T-helper 22 cell (primary cell): ENCODE measurements at places on chromosomes 13 and 19.

DNA sequence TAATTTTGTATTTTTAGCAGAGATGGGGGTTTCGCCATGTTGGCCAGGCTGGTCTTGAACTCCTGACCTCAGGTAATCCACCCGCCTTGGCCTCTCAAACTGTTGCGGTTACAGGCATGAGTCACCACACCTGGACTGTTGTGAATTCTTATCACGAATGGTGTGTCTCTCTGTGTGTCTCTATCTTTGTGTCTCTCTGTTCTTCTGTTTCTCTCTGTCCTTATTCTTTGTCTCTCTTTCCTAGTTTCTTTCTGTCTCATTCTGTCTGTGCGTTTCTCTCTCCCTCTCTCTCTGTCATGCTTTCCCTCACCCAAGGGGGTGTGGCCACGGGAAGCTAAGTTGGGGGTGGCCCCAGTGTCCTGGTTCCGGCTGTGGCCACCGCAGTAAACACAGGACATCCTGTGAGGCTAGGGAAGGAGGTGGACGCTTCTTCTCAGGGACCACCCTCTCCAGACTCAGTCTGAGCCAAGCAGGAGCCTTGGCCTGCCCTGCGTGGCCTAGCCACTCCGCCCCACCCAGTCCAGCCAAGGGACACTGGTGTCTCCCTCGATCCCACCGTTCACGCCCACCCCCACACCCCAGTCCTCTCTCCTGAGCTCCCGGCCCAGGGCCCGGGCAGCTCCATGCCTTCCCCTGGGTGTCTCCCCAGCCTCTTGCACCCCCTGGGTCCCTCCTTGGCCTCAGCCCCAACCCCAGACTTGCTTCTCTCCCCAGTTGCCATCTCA, 3.9 kb upstream of the PRX start:
- no peak for DNase-seq

DNA sequence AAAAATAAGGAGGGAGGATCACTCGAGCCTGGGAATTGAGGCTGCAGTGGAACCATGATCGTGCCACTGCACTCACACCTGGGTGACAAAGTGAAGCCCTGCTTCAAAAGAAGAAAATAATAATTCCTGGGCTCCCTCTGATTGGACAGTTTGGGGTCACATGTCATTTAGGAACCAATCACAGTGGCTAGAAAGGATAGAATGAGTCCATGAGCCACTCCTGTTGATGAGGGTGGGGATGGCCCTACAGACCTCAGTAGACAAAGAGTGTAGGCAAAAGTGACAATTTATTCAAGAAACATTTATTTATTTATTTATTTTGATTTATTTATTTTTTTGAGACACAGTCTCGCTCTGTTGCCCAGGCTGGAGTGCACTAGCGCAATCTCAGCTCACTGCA, 26.8 kb upstream of the ADGRE5 start:
- DNase-seq: no peak

- DNase-seq: no peak
Measured at GRCh38 chr13:37047032-37047431, 12.5 kb downstream of the SUPT20H start.

DNA sequence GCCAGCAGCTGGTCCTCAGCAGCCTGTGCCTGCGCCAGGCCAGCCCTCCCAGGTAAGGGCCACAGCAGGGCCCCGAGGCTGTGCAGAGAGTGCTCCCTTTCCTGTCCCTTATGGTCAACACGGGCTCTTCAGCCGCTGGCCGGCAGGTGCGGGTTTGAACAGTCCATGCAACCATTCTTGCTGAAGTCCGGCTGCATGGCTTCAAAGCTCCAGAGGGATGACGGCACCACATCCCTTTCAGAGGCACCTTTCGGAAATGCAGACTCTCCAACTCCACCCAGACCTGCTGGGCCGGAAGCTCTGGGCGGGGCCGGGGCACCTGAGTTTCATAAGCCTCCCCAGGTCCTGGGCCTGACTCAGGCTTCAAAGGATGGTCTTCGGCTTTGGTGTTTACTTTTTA, 81.3 kb downstream of the SPACA7 start:
- DNase-seq: no peak

- DNase-seq: no peak
Measured at GRCh38 chr13:66040506-66040905, 1189.6 kb downstream of the PCDH9 start.

GRCh38 chr19:3357271-3357991, 9.0 kb upstream of the NFIC start:
- no peak for DNase-seq

- no peak for DNase-seq
Measured at GRCh38 chr13:73835138-73835721, 299.0 kb downstream of the KLF12 start.

DNA sequence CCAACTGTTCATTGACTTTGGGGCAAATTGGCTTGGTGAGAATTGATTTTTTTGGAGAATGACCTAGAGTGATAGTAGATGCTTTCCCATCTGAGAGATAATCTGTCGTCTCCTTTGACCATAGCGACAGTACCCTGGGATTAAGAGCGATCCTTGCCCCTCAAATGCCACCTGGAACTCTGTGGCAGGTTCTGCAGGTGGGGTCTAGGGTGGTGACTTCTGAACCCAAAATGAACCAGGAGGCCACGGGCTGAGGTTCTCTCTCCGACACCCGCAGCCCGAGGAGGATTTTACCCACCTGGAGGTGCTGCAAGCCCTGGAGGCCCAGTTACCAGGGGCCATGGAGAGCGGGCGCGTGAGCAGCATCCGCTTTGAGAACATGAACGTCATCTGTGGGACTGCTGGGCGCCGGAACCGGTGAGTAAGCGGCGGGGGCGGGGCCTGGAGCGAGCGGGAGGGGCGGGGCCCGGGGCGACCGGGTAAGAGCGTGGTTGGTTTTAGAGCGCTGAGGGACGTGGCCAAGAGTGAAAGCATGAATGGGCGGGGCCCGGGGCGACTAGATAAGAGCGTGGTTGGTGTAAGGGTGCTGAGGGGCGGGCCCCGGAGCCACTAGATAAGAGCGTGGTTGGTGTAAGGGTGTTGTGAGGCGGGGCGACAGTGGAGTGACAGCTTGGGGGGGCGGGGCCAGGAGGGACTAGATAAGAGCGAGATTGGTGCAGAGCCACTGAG, 8.6 kb downstream of the C19orf81 start:
- peak; percentile 48 for DNase-seq

DNA sequence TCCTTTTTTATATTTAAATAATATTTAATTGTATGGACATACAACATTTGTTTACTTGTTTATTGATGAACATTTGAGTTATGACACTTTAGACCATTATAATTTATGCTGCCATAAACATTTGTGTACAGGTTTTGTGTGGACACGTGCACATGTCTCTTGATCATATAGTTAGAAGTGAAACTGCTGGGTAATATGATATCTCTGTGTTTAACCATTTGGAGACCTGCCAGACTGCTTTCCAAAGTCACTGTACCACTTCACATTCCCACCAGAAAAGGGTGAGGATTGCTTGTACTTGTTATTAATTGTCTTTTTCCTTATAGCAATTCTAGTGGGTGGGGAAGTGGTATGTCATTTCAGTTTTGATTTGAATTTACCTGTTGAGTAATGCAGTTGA, 145.6 kb upstream of the KLHL1 start:
- no peak for DNase-seq
